ENCODE measurements at places on chromosomes 5 and 9.
A peak's percentile ranks its signal among the peaks of the same experiment; 100 is the strongest.

DNA sequence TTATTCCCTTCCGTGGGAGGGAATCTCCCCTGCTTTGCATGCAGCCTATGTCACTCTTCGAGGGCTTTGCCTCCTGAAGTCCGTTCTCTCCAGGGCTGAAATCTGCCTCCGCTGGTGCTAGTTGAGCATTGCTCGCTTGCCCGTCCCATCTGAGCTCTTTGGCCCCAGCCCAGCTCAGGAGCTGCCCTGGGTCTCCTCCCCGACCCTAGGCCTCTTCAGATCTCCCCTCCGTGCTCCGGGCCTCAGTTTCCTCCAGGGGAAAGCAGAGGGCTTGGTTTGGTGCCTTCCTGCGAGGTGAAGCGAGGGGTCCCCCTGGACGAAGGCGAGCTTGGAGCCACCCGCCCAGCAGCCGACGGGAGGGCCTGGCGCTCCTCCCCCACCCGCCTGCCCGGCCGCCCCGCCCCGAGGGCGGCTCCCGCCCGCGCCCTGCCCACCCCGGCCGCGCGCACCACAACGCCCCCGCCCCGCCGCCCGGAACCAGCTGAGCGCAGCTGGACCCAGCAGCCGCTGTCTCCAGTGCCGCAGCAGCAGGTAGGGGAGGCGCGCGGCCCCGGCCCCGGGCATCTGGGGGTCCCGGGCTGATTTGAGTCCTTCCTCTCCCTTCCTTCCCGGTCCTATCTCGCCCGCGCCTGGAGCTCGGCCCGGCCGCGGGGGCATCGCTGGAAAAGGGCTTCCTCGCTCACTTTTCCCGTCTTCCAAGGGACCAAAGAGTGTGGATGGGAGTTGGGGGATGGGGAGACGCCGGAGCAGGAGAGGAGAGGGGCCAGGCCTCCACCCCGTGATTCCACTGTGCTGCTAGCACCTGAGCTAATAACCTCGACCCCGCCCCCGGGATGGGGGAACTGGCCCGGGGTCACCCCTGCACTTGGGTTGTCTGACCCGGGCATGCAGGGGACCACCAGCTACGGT lies at the start of gene GSN:
Gene GSN, plus strand, starts transcription at position 474 of the 909 bp plus-strand sequence. CDS start 33,810 bp downstream, outside the sequence.
- peak; percentile 94 for DNase-seq

- DNase-seq = no peak
Measured at GRCh38 chr5:27315363-27316270, 277.2 kb upstream of the CDH9 start.

DNA sequence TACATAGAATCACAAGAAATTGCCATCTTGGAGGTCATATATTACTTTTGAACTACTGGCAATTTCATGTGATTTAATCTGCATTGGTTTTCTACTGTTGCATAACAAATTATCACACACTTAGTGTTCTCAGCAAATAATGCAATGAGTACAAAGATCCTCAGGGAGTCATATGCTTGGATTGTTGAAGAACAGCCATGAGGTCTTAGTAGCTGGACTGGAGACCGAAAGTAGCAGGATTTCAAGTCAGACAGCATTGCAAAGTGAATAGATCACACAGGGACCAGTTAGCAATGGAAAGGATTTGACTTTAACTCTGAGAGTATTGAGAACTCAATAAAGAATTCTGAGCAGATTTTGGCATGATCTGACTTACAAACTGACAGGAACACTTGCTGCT lies 32.2 kb upstream of the FRMD3 start:
- DNase-seq = no peak

- DNase-seq = no peak
Measured at GRCh38 chr9:95635986-95636671, 119.4 kb upstream of the PTCH1 start.

GRCh38 chr5:123876276-123876790 lies 364.4 kb downstream of the CSNK1G3 start:
- no peak for DNase-seq

- DNase-seq = no peak
Measured at GRCh38 chr5:180291234-180291940, 496 bp downstream of the MAPK9 start.

DNA sequence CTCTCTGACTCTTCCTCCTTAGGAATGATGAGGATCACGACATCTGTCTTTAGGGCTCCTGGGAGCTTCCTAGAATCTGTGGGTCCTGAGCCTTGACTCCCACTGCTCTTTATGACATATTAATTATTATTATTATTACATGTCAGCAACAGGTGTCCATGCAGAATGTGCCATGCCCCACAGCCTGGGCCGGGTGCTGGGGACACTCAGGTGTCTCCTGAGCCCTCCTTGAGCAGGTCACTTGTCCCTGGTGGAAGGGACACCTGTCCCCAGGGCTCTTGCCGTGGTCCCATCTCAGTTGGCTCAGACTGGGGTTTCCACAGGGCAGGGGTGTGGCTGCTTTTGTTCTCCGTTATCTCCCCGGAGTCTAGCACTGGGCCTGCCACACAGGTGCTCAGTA lies 34.2 kb downstream of the PTGES start:
- DNase-seq = no peak

GRCh38 chr9:21392270-21392669 lies 7.1 kb upstream of the IFNA2 start:
- no peak for DNase-seq

DNA sequence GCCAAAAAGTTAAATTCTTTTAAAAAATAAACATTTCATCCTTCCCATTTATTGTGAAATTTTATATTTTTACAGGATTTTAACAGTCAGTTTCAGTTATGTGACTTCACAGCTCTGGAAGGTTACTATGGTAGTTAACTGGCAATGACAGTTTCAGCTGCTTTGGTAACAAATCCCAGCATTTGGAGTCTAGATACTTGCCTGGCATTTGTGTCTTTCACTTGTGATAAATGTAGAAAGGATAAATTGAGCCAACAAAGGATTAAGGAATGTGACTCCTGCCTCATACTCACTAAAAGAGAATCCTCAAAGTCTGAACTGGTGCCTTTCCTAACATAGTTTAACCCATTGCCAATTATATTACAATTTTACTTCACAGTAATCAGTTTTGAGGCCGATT lies 315.5 kb downstream of the FER start:
- no peak for DNase-seq

GRCh38 chr9:134617246-134617645 lies 24.4 kb upstream of the COL5A1 start:
- peak; percentile 27 for DNase-seq

- DNase-seq = no peak
Measured at GRCh38 chr9:101585740-101586139, 9.0 kb downstream of the PPP3R2 start.

- DNase-seq = peak; percentile 85
Measured at GRCh38 chr5:132086277-132086794, 12.7 kb downstream of the CSF2 start.

DNA sequence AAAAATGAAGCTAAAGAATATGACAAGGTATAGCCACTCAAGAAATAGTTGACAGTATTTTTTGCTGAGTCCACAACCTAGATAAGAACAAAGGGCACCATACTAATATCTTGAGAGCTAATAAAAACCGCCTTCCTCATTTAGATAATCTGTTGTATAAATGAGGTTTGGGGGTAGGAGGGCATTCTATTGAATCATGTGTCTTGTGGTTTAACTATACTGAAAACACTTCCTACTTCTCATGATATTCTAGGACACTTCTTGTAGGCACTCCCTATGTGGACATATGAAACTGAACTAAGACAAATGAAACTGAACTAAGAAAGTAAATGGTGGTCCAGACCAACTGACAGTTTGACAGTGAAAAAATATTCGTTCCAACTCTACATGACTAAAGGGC lies 1268.5 kb upstream of the C9orf72 start:
- no peak for DNase-seq

- DNase-seq = no peak
Measured at GRCh38 chr5:145854651-145855258, 18.1 kb downstream of the GRXCR2 start.

- no peak for DNase-seq
Measured at GRCh38 chr9:125701351-125701750, 5.7 kb downstream of the MAPKAP1 start.

DNA sequence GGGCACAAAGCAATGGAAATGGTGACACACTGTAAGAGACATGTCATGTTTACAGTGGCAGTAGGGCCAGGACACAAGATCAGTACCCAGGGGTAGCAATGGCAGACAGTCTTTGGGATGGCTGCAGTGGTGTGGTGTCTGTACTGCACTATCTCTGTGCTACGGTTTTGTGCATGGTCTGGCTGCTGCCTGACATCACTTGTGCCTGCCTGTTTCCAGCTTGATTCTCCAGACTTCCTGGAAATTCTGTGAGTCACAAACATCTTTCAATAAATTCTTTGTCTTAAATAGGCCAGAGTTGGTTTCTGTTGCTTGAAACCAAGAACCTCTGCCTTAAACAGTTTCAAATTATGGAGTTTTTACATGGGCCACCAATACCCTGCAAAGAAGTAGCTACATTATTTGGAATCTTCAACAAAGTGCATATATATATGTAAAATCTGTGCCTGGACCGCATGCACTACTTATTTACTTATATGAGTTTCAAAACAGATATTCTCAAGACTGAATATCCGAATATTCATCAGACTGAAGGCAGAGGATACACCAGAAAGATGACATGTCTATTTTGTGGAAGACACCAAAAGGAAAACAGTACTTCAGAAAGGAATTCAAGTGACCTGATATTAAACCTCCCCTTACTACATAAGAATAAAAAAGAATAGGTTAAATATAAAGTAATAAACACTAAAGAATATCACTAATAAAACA lies 188.1 kb downstream of the RFX3 start:
- no peak for DNase-seq

- no peak for DNase-seq
Measured at GRCh38 chr9:113409883-113410206, 630 bp downstream of the POLE3 start.

GRCh38 chr9:33837138-33837537 lies 20.2 kb downstream of the UBE2R2 start:
- DNase-seq = no peak

GRCh38 chr5:3650320-3650719 lies 54.7 kb downstream of the IRX1 start:
- DNase-seq = no peak

- no peak for DNase-seq
Measured at GRCh38 chr9:16150501-16150900, 597.7 kb downstream of the CCDC171 start.

DNA sequence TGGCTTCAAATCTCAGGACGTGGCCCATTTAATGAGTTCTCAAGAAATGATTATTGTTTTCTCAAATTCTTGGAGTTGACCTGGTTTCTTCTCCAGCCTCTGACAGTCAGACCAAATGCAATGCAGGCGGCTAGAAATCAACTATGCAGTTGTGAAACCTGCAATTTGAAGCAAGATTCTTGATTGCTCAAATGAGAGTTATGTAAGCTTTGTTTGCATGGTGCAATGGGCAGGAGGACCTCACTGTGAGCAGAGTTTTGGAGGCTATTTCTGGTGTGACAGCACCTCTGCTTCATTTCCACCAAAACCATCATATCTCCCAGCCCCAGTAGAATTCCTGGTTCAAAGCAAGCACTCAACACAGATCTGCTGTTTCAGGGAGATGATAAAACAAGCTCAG lies 500.0 kb upstream of the KLF4 start:
- no peak for DNase-seq

DNA sequence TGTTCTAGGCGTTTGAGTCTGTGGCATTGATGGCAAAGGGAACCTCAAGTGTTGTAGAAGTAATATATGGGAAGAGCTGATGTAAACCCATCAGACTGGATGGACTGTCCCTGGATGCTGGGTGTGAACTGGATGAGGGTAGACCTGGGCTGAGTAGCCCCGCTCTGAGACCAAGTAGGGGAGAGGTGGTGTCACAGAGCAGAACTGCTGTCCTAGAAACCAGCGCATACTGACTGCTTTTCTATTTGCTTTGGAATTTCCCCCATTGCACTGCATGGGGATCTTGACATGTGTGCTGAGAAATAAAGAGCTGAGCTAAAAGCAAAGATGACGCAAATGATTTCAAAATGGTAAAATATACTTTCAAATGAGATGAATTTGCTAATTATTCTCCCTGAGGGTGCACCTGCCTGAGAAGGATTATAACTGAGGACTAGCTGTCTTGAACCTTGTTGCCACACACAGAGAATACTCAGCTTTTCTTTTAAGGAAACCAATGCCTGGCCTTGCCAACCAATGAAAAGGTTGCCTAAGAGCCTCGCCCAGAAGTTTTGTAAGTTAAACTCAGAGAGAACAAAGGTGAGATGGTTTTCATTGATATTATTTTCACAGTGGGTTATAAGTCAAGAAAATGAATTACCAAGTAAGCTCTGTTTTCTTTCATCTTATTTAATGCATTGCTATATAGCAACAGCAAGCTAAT lies 44.8 kb downstream of the NIM1K start:
- DNase-seq = no peak
